ENCODE measurements at places on chromosomes 5 and 9. TPM values are rescaled to one million over a fixed set of nuclear protein-coding genes. Genes with fewer than 3 reads are reported as not detected.

ORM1 gene
- total RNA-seq = 5.6 TPM

IFNK gene
- total RNA-seq = not detected

GFI1B gene
- 0.20 TPM for total RNA-seq

ELAVL2 gene
- not detected for total RNA-seq

DNA sequence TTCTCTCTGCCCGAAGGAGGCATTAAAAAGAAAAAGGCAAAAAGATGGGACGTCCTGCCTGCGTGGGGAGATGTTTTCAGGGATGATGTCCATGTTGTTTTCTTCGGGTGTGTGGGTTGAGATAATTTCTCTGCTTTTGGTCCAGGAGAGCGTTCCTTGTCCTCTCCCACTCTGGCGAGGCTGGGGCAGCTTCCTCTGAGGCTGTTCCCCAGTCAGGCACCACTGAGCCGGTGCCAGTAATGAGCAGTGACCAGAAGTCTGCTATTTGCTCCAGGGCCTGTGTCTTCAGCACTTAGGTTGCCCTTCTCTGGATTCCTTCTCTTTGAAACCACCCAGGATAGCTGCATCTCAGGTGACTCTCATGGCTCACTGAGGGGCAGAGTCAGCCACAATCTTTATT is 71.5 kb downstream of the ACER2 start:
- DNase-seq = no peak

GRCh38 chr5:147190331-147190730 is 44.5 kb upstream of the STK32A start:
- no peak for DNase-seq

GRCh38 chr9:122320413-122320881 is 50.4 kb upstream of the PTGS1 start:
- DNase-seq = no peak

- no peak for DNase-seq
These were observed 35.0 kb downstream of the TMOD1 start for GRCh38 chr9:97536480-97536879.

All from HCT116 (cell line).